Thoracic aorta (tissue), 2 donors: ENCODE measurements at places on chromosomes 6 and 20.

GRCh38 chr20:35004051-35004725 is 48.5 kb downstream of the MYH7B start:
- peaks cover 3% of the 10 kb centered on the region for H3K4me1 ChIP-seq
- H3K4me3 ChIP-seq: no peak overlapping the region
- no peak for DNase-seq
- peaks cover 86% of the 10 kb centered on the region for H3K36me3 ChIP-seq

DNA sequence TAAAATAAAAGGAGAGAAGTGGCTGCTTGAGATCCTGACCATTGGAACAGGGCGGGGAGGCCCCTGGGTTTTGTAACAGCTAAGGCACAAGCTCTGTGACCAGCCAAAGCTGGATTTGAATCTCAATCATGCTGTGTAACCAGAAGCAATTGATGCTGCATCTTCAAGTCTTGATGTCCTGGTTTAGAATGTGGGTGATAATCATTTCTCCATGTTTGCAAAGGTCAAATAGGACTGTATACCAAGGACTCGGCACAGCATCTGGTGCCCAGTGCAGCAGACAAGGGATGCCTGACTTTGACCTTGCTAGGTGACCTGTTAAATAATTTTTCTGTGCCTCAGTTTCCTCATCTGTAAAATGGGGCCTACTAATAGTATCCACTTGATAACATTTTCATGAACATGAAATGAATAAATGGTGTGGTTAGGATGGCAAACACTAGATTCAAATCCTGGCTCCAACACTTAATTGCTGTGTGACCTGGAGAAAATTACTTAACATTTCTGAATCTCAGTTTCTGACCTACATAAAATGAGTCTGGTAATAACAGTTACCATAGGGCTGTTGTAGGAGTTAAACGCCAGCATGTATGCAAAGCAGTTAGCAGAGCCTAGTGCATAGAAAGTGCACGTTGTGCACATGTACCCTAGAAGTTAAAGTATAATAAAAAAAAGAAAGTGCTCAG is 46.3 kb upstream of the BCAS1 start:
- H3K4me1 ChIP-seq: no peaks in the 10 kb centered on the region
- H3K4me3 ChIP-seq: no peak overlapping the region
- H3K27me3 ChIP-seq: no peaks in the 10 kb centered on the region
- H3K27ac ChIP-seq: no peak overlapping the region

GRCh38 chr6:139539852-139540251 is 165.4 kb upstream of the CITED2 start:
- no peaks in the 10 kb centered on the region for H3K27me3 ChIP-seq
- DNase-seq: peak; percentile 50
- peak overlapping the region; percentile 22 for H3K4me3 ChIP-seq
- peak overlapping the region; percentile 69 for H3K27ac ChIP-seq

GRCh38 chr6:16596616-16597331 is 164.5 kb downstream of the ATXN1 start:
- H3K4me3 ChIP-seq: no peak overlapping the region
- H3K36me3 ChIP-seq: no peaks in the 10 kb centered on the region
- peaks cover 5% of the 10 kb centered on the region for H3K4me1 ChIP-seq
- H3K27ac ChIP-seq: no peak overlapping the region

DNA sequence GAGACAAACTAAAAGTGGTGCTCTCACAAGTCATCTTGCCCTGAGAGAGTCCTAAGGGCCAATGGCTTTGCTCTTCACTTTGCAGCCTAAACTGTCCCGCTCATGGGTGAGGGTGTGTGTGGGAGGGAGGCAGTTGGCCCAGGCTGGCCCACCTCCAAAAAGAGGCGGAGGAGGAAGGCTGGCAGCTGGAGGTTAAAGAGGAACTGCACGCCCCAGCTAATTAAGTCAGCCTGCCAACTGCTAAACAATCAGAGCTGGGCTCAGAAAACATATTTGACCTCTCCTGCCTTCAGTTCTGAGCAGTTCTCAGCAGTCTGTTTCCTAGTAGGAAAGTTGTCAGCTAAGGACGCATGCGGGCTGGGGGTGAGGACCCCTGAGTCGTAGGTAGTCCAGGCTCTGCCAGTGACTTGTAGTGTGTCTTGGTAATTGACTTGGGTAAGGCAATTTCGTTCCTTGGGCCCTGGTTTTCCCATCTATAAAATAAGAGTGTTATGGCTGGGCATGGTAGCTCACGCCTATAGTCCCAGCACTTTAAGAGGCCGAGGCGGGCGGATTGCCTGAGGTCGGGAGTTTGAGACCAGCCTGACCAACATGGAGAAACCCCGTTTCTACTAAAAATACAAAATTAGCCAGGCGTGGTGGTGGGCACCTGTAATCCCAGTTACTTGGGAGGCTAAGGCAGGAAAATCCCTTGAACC is 17.0 kb downstream of the GSS start:
- H3K27ac ChIP-seq: no peak overlapping the region
- no peaks in the 10 kb centered on the region for H3K27me3 ChIP-seq
- H3K4me3 ChIP-seq: no peak overlapping the region
- H3K4me1 ChIP-seq: peaks cover 7% of the 10 kb centered on the region
- peaks cover 11% of the 10 kb centered on the region for H3K36me3 ChIP-seq

- no peak overlapping the region for H3K27ac ChIP-seq
- no peaks in the 10 kb centered on the region for H3K36me3 ChIP-seq
- peaks cover 5% of the 10 kb centered on the region for H3K4me1 ChIP-seq
These were observed 93.8 kb upstream of the BCLAF1 start for GRCh38 chr6:136383268-136383937.

GRCh38 chr6:26416288-26416687 is 14.2 kb downstream of the BTN3A1 start:
- H3K27ac ChIP-seq: no peak overlapping the region
- H3K27me3 ChIP-seq: no peaks in the 10 kb centered on the region
- no peak overlapping the region for H3K4me3 ChIP-seq
- H3K36me3 ChIP-seq: no peaks in the 10 kb centered on the region
- peaks cover 12% of the 10 kb centered on the region for H3K4me1 ChIP-seq

DNA sequence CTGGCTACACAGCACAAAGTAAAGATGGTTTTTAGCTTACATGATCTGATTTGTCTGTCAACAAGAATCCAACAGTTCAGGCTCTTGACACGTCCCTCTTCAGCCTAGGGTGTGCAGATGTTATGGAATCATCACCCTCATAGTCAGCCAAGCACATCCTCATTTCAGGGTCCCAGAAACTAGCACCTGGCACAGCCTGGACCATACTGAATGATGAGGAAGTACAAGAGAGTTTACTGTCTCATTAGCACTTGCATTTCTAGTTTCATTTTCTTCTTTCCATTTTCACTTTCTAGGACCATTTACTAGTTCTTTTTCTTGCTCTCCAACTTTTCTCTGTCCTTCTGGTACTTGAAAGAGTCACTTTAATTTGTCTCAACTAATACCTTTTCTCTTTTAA is 6.5 kb downstream of the RIPOR2 start:
- peaks cover 9% of the 10 kb centered on the region for H3K4me1 ChIP-seq
- no peaks in the 10 kb centered on the region for H3K27me3 ChIP-seq
- no peak overlapping the region for H3K27ac ChIP-seq
- DNase-seq: no peak
- no peaks in the 10 kb centered on the region for H3K36me3 ChIP-seq
